GM23338 (cell line): ENCODE measurements at places on chromosomes 13 and 19. TPM values are rescaled to one million over a fixed set of nuclear protein-coding genes. Genes with fewer than 3 reads are reported as not detected.
A peak's percentile ranks its signal among the peaks of the same experiment; 100 is the strongest.

DNA sequence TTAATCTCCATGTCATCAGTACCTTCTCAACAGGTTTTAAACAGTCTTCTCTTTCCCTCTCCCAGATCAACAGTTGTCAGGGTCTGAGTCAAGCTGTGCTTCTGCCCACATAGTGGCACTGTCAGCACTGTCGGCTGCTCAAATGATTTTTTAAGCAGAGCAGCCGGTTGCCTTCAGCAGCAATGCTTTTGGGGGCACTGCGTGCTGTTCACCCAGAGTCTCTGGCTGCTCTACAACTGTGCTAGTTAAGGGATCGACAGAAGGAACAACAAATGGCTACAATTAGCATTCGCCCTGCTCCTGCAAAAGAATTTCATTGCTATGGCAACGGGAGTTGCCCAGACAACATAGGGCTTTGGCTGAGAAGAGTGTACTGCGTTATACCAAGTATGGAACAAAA, 412.9 kb downstream of the DIAPH3 start:
- H3K4me3 ChIP-seq: peak overlapping the region; percentile 27; the same call in 1 of the 2 replicates
- H3K36me3 ChIP-seq: no peaks in the 10 kb centered on the region
- peak; percentile 95 for DNase-seq
- H3K4me1 ChIP-seq: peaks cover 12% of the 10 kb centered on the region

Gene CEACAM5
- not detected in 2 replicates for total RNA-seq

- no peak overlapping the region for H3K4me3 ChIP-seq
- H3K27ac ChIP-seq: no peak overlapping the region
- H3K36me3 ChIP-seq: no peaks in the 10 kb centered on the region
- DNase-seq: no peak
- H3K27me3 ChIP-seq: no peaks in the 10 kb centered on the region
These were observed 10.0 kb downstream of the FNDC3A start for GRCh38 chr13:48985756-48986155.

Gene ALOX5AP
- not detected in 2 replicates for total RNA-seq
